Endothelial cell (in vitro differentiated cells): ENCODE measurements at places on chromosomes 6 and 20. TPM values are rescaled to one million over a fixed set of nuclear protein-coding genes. Genes with fewer than 3 reads are reported as not detected.
A peak's percentile ranks its signal among the peaks of the same experiment; 100 is the strongest.

DNA sequence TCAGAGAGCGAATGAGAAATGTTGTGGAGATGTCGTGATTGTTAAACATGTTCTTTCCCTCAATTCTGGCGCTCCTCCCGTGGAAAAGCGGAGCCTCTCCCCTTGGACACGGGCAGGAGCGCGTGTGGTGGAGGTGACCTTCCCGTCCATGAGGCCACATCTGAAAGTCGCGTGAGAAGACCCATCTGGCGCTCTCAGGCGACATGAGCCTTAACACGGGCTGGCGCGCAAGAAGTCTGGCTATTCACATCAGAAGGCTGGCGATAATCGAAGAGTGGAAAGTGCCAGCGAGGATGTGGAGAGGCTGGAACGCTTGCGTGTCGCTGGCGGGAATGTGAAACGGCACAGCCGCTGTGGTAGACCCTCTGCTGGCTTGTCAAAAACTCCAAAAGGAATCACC, 341.3 kb downstream of the ZFAND3 start:
- H3K27me3 ChIP-seq, result peaks cover 39% of the 10 kb centered on the region
- peaks cover 31% of the 10 kb centered on the region for H3K36me3 ChIP-seq
- no peak for DNase-seq
- no peak overlapping the region for H3K27ac ChIP-seq

GRCh38 chr6:151436300-151436699, 15.6 kb downstream of the RMND1 start:
- no peak overlapping the region for H3K4me3 ChIP-seq
- no peak overlapping the region for H3K27ac ChIP-seq
- DNase-seq, result no peak
- H3K4me1 ChIP-seq, result peaks cover 2% of the 10 kb centered on the region
- no peaks in the 10 kb centered on the region for H3K36me3 ChIP-seq
- no peaks in the 10 kb centered on the region for H3K27me3 ChIP-seq

- H3K4me1 ChIP-seq, result peaks cover 69% of the 10 kb centered on the region
- peak; percentile 39 for DNase-seq
- no peak overlapping the region for H3K4me3 ChIP-seq
- H3K27me3 ChIP-seq, result no peaks in the 10 kb centered on the region
These were observed 154.7 kb downstream of the JARID2 start for GRCh38 chr6:15400572-15401004.

DNA sequence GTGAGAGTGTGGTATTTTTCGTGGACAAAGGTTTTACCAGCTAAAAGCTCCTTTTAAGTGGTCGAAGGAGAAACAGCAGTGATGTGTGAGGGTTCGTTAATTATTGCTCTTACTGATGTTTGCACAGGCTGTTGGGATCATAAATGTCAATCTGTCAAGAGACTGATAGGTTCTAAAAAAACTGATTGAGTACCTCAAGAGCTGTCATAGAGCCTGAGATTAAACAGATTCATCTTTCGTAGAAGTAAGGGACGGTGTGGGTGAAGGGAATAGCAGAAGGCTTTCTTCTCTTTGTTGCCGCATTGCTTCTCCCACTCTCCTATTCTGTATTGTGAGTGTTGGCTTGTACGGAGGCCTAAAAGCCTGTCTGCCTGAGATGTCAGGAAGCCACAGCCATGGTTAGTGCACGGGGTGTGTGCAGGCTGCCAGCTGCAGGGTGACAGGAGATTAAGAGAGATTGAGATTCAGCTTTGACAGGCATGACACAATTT, 291.0 kb downstream of the ZFAND3 start:
- H3K4me3 ChIP-seq, result no peak overlapping the region
- H3K4me1 ChIP-seq, result peaks cover 4% of the 10 kb centered on the region
- H3K27me3 ChIP-seq, result peaks cover 10% of the 10 kb centered on the region
- no peaks in the 10 kb centered on the region for H3K36me3 ChIP-seq
- no peak for DNase-seq
- no peak overlapping the region for H3K27ac ChIP-seq

- no peak overlapping the region for H3K4me3 ChIP-seq
- no peak for DNase-seq
- no peaks in the 10 kb centered on the region for H3K36me3 ChIP-seq
- H3K27me3 ChIP-seq, result peaks cover 5% of the 10 kb centered on the region
- no peak overlapping the region for H3K27ac ChIP-seq
These were observed 494.8 kb upstream of the SOX4 start for GRCh38 chr6:21098744-21099143.

- no peak overlapping the region for H3K27ac ChIP-seq
- H3K4me3 ChIP-seq, result no peak overlapping the region
- H3K36me3 ChIP-seq, result no peaks in the 10 kb centered on the region
- no peak for DNase-seq
These were observed 183.1 kb upstream of the RALGAPA2 start for GRCh38 chr20:20895537-20895936.

DNA sequence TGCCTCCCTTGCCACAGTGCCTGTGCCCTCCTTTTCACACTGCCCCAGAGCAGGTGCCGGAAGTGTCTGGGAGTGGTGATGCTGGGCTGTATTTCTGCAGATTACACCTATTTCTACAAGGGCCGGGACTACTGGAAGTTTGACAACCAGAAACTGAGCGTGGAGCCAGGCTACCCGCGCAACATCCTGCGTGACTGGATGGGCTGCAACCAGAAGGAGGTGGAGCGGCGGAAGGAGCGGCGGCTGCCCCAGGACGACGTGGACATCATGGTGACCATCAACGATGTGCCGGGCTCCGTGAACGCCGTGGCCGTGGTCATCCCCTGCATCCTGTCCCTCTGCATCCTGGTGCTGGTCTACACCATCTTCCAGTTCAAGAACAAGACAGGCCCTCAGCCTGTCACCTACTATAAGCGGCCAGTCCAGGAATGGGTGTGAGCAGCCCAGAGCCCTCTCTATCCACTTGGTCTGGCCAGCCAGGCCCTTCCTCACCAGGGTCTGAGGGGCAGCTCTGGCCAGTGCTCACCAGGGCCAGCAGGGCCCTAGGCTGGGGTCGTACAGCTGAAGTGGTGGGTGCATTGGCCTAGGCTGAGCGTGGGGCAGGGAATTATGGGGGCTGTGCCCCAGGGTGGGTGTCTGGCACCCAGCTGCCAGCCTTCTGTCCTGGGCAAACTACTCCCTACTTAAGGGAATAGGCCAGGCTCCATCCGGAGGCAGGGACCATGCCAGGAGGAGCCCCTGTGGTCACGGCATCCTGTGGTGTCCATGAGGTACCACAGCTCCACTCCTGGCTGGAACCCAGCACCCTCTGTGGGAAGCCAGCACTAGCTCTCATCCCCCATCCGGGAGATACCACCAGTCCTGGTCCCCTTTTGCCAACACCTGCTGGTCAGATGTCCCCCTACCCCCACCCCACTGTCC, 3.5 kb downstream of the MMP24OS start:
- H3K27ac ChIP-seq, result no peak overlapping the region
- H3K4me1 ChIP-seq, result peaks cover 6% of the 10 kb centered on the region
- H3K36me3 ChIP-seq, result peaks cover 30% of the 10 kb centered on the region
- DNase-seq, result no peak

- DNase-seq, result no peak
- H3K4me3 ChIP-seq, result no peak overlapping the region
- H3K27ac ChIP-seq, result no peak overlapping the region
- peaks cover 19% of the 10 kb centered on the region for H3K27me3 ChIP-seq
- H3K4me1 ChIP-seq, result no peaks in the 10 kb centered on the region
These were observed 27.8 kb downstream of the TNXB start for GRCh38 chr6:32081168-32081990.

The ID1 gene
- 85.2 TPM for total RNA-seq

DNA sequence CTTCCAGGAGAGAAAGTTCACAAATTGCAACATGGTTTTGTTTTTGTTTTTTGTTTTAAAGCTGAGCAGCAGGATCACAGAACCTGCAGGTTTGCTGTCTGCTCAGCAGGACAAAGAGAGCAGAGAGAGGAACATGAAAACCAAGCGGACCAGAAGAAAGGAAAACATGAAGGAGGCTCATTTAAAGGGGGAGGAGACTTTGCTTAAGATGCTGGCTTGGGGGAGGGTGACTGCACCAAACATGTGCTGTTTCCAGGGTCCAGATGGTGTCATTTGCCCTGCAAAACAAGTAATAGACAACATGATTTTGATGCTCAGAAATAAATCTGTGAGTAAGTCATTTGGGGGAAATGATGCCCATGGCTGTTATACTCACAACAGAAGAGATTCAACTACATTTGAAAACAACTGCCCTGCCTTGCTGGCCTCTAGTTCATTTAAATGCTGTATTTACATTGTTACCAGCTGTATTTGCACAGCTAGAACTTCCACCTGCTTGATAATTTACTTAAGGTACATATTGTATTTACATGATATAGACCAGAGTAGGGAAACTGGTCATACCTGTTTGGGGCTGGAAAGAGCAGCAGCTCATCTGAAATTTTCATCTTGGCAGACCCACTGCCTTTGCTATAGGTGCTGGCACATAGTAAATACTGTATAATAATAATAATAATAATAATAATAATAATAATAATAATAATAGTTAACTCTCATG, 32.2 kb upstream of the CHD6 start:
- H3K4me3 ChIP-seq, result no peak overlapping the region
- no peak for DNase-seq
- no peaks in the 10 kb centered on the region for H3K4me1 ChIP-seq
- no peak overlapping the region for H3K27ac ChIP-seq
- no peaks in the 10 kb centered on the region for H3K27me3 ChIP-seq
- no peaks in the 10 kb centered on the region for H3K36me3 ChIP-seq

DNA sequence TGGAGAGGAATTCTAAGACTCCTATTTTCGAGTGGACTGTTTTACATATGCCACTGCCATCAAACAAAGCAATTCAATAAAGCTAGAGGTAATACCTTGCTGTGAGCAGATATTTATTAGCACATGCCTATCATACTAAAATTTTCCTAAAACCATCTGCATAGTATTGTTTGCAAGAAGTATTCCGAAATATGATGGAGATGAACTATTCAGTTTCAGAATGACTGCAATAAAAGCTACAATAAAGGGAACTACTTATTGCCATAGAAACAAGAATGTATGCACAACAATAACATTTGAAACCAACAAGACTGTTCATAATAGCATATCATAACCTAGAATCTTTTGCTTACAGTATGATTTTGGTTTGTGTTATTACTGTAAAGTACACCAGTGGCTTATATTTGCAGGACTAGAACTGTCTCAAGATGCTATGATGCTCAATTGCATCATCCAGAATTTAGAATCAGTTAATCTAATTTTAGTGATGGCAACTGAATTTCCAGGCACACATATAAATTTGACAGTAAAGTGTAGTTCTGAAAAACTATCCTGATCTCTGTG, 144.3 kb downstream of the GRIK2 start:
- H3K36me3 ChIP-seq, result no peaks in the 10 kb centered on the region
- peaks cover 2% of the 10 kb centered on the region for H3K27me3 ChIP-seq
- no peak for DNase-seq
- no peak overlapping the region for H3K4me3 ChIP-seq
- H3K4me1 ChIP-seq, result no peaks in the 10 kb centered on the region

The PACRG gene
- 1.1 TPM for total RNA-seq

The PTCRA gene
- not detected for total RNA-seq

DNA sequence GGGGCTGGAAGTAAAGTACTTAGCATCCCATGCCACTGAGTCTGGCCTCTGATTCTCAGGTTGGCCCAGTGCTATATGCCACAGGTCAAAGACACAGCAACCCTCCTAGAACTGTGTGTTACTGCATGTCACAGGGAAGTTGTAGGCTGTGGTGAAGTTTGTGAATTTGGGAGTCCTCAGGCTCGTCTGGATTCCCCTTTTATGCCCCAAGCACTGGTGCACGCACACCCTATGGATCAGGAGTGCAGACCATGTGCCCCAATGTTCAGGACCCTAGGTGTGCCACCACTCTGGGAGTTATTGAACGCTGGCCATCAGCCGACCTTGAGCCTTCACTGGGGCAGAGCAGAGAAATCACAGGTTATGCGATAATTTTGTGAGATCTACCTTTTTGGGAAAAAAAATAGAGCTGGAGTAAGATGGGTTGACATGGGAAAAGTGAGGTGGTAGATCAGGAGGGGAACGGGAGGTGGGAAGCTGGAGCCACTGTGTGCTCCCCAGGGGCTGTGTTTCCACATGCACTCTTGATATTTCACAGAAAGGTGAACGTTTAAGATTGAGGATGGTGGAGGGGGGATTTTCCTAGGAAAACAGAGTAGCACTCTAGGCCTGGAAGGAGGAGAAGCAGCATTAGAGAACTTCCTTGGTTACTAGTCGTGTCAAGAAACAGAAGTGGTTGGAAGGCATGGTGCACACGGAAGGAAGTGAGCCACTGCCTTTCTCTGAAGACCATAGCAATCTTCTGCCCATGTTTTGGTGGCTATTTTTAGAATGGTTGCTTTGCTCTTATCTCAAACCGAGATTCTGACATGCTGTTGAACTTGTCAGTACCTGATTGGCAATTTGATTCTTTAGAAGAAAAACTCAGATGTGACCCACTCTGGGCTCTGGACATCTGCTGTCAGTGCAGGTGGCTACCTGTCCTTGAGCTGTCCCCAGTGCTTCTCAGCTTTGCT, 44.1 kb downstream of the DUSP22 start:
- no peak for DNase-seq
- H3K4me3 ChIP-seq, result no peak overlapping the region
- no peaks in the 10 kb centered on the region for H3K4me1 ChIP-seq
- H3K27ac ChIP-seq, result no peak overlapping the region
- H3K36me3 ChIP-seq, result peaks cover 8% of the 10 kb centered on the region

The SNAP25 gene
- 0.38 TPM for total RNA-seq

DNA sequence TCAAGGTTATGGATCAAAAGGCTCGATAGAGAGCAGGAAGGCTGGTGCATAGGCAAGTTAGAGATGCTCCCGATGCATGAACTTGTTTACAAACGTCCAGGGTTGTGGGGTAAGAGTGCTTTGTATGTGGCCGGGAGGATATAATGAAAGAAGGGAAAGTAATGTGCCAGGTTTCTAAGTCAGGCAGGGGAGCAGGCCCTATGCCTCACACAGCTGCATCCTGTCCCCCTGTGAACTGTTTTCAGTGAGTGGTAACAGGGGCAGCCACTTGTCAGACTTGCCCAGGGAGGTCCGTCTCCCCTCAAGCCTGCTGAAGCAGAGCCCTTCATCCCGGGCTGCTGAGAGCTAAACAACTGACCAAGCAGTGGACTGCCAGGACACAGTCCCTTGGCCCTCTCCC, 19.4 kb downstream of the KCNK5 start:
- peaks cover 9% of the 10 kb centered on the region for H3K27me3 ChIP-seq
- no peak overlapping the region for H3K4me3 ChIP-seq
- peaks cover 38% of the 10 kb centered on the region for H3K4me1 ChIP-seq
- H3K27ac ChIP-seq, result peak overlapping the region; percentile 80

DNA sequence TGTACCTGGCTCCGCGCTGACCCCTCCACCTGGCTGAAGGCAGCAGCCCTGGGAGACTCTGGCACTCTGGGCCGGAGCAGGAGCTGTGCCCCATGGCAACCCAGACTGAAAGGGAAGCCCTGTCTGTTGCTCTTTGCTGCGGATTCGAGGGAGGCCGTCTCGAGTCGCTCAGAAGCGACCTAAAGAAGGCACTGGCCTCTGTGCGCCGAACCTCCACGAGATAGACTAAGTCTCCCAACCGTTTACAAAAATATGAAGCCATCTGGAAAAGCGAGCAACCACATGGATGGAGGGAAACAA, 10.5 kb upstream of the TBX18 start:
- DNase-seq, result no peak
- no peaks in the 10 kb centered on the region for H3K36me3 ChIP-seq
- H3K4me1 ChIP-seq, result peaks cover 7% of the 10 kb centered on the region
- H3K27ac ChIP-seq, result no peak overlapping the region
- peak overlapping the region; percentile 52 for H3K4me3 ChIP-seq
- H3K27me3 ChIP-seq, result peaks cover 13% of the 10 kb centered on the region

- H3K4me1 ChIP-seq, result peaks cover 6% of the 10 kb centered on the region
- H3K27ac ChIP-seq, result no peak overlapping the region
- H3K27me3 ChIP-seq, result peaks cover 6% of the 10 kb centered on the region
- H3K4me3 ChIP-seq, result no peak overlapping the region
These were observed 48.1 kb upstream of the AFDN start for GRCh38 chr6:167778497-167779128.
